ENCODE measurements at places on chromosomes 1 and 21. TPM values are rescaled to one million over a fixed set of nuclear protein-coding genes. Genes with fewer than 3 reads are reported as not detected.

Gene GLRX2
- polyA plus RNA-seq = 12.9 TPM

Gene PCBP3
- polyA plus RNA-seq = 1.1 TPM

Gene PM20D1
- not detected for polyA plus RNA-seq

Gene SH3BGR
- 141 TPM for polyA plus RNA-seq

Gene YBX1
- polyA plus RNA-seq = 970 TPM

Gene LORICRIN
- not detected for polyA plus RNA-seq

Gene CD1B
- polyA plus RNA-seq = not detected

Gene ARHGEF19
- 2.7 TPM for polyA plus RNA-seq

Gene NUDT4B
- 0.47 TPM for polyA plus RNA-seq

Gene LCE1A
- polyA plus RNA-seq = not detected

Gene AKR7A3
- polyA plus RNA-seq = 1.4 TPM

Gene ITLN2
- not detected for polyA plus RNA-seq

Gene CSMD2
- polyA plus RNA-seq = 0.52 TPM

Gene COL16A1
- polyA plus RNA-seq = 135 TPM

Gene OR2T12
- not detected for polyA plus RNA-seq

Gene FOXJ3
- polyA plus RNA-seq = 41.9 TPM

Gene AMPD1
- polyA plus RNA-seq = 63.4 TPM

Gene PBX1
- polyA plus RNA-seq = 50.5 TPM

Gene KMO
- polyA plus RNA-seq = 0.16 TPM

Gene CYP4X1
- 3.0 TPM for polyA plus RNA-seq

Gene TNFRSF25
- polyA plus RNA-seq = 9.0 TPM

Gene FLG2
- not detected for polyA plus RNA-seq

Gene DYRK1A
- polyA plus RNA-seq = 48.2 TPM

Gene ZSWIM5
- polyA plus RNA-seq = 0.34 TPM

Gene CCDC24
- polyA plus RNA-seq = 1.4 TPM

Gene LAPTM5
- 17.6 TPM for polyA plus RNA-seq

Gene FASLG
- 0.16 TPM for polyA plus RNA-seq

Gene KANK4
- 11.6 TPM for polyA plus RNA-seq

Gene CASQ2
- polyA plus RNA-seq = 532 TPM

Gene TCHH
- polyA plus RNA-seq = 0.03 TPM

Gene HES3
- polyA plus RNA-seq = not detected

Gene CHRNB2
- 0.21 TPM for polyA plus RNA-seq

Gene SH2D1B
- polyA plus RNA-seq = 0.25 TPM

Gene BTG2
- polyA plus RNA-seq = 65.3 TPM

Data from muscle of leg (tissue), 16 donors.